ENCODE measurements at places on chromosomes 16 and 17.

DNA sequence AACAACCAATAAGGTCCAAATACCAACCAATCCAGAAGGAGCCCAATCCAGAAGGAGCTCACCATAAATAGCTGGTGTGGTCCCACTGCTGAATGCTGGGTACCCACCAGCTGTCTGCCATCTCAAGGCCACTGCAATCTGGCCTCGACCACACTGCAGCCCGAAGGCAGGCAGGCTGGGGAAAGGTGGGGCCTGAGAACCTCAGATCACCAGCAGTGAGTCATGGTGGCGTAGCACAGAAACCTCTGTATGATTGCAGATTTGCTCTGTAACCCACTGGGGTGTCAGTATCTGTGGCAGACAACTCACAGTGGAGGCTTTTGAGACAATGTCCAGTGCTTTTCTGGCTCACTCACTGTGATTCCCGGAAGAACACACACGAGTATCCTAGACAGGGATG is 14.7 kb upstream of the CMTR2 start:
- no peak for DNase-seq

DNA sequence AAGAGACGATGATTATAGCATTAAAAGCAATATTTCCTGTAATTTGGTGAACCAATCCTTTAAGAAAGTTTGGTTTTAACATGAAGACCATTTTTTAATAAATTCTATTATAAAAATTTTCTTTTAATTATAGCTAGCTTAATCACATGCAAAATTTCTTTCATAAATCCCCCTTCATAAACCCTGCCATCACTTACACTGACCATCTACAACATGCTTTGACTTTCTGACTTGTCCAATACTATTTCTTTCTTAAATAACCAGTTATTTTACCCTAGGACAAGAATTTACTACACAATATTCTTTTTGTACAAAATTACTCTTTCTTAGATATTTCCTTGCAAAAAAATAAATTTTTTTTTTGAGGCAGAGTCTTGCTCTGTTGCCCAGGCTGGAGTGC is 1334.8 kb downstream of the CDH11 start:
- DNase-seq = no peak

GRCh38 chr17:73307130-73307529 is 4.7 kb downstream of the CDC42EP4 start:
- no peak for DNase-seq

- DNase-seq = no peak
Measured at GRCh38 chr16:85426806-85427205, 186.3 kb upstream of the GSE1 start.
